Stimulated activated CD4-positive, alpha-beta T cell treated with anti-CD3 and anti-CD28 coated beads, Interleukin-2, amount 100 ng/mL, for 24 hours (primary cell): ENCODE measurements at places on chromosomes 2 and 18.

DNA sequence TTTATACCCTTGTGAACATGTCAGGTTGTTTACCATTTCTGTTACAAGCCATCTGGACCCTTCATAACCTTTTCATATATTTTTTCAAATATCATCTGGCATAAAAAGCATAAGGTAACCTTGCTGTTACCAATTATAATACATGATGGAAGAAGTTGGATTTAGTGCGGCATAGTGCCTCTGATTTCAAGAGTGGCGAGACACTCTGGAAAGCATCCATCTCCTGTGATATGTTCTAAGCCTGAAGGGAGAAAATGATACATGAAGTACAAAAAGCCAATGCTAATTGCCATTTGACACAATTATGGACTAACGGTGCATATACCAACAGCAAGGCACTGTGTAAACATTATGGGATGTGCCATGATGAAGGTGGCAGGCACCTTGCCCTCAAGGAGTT lies 75.1 kb downstream of the DCC start:
- no peak for DNase-seq

DNA sequence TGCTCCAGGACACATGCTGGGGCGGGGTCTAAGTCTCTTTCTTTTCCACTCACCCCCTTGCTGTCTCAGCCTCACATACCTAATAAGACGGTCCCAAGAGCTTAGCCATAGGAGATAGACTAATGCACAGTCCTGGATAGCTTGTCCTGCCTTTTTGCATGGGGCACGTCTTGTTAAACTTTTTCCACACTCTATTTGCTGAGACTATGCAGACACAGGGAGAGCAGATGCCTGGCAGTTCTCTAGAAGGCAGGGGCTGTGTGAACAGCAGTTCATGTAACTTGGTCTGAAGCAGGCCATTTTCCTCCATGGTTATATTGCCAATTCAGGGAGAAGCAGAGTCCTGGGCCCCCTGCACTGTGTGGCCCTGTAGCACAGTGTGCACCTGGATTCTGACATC lies 142.1 kb downstream of the SEPTIN10 start:
- DNase-seq: no peak

DNA sequence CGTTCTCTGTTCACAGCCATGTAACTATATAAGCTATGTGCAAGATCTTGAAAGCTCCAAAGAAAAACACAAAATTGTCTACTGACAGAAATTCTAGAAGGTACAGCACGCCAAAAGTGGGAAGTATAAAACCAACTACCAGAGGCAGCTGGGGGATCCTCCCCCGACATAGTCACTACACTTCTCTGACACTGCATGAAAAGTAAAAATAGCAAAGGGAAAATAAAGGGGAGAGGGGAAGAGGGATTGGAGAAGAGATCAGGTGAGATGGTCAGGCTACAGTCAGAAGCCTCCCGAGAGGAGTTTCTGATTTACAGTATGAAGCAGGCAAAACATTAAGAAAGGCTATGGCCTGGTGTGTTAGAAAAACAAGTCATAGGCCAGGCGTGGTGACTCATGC lies 39.8 kb upstream of the PCBP1 start:
- DNase-seq: no peak

GRCh38 chr2:199484927-199485326 lies 27.2 kb upstream of the SATB2 start:
- no peak for DNase-seq

DNA sequence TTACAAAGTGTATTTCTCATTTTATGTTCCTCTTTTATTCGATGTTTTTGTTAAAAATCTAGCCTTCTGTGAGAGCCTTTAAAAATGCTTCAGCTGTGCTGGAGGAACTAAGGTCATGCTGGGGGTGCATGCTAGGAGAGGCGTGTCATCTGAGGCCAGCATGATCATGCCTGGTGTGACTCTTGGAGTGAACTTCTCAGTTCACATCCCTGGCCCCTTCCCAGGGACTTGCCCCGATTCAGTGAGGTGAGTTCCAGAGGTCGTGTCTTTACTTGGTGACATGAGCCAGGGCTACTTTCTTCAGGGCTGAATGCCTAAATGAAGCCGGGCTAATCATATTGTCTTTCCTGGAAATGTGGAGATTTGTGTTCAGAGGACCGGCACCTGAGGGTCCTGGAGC lies 264.9 kb downstream of the MREG start:
- DNase-seq: no peak

GRCh38 chr2:186349508-186349907 lies 136.6 kb upstream of the ZC3H15 start:
- DNase-seq: no peak

GRCh38 chr2:9984217-9984739 lies 32.8 kb downstream of the GRHL1 start:
- no peak for DNase-seq

DNA sequence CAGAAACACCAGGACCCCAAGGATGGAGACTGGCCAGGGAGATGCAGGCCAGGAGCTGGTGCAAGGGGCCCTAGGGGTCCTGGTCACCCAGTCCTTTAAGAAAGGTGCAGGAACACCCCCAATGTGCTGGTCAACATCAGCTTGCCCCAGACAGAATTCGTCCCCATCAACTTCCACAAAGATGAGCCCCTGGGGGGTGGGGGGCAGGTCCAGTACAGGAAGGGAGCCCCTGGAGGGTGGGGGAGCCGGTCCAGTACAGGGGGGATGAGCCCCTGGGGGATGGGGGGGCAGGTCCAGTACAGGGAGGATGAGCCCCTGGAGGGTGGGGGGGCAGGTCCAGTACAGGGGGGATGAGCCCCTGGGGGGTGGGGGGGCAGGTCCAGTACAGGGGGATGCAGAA lies 160.7 kb upstream of the SALL3 start:
- DNase-seq: no peak

DNA sequence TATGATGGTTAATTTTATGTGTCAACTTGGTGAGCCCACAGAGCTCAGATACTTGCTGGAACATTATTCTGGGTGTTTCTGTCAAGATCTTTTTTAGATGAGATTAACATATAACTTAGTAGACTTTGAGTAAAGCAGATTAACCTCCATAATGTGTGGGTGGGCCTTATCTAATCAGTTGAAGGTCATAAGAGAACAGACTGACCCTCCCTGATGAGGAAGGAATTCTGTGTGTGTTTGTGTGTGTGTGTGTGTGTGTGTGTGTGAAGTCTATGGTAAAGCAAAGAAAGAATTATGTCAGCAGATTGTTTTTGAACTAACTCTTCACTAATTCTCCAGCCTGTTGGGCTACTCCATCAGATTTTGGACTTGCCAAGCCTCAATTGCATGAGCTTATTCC lies 232.2 kb upstream of the MEX3C start:
- no peak for DNase-seq

DNA sequence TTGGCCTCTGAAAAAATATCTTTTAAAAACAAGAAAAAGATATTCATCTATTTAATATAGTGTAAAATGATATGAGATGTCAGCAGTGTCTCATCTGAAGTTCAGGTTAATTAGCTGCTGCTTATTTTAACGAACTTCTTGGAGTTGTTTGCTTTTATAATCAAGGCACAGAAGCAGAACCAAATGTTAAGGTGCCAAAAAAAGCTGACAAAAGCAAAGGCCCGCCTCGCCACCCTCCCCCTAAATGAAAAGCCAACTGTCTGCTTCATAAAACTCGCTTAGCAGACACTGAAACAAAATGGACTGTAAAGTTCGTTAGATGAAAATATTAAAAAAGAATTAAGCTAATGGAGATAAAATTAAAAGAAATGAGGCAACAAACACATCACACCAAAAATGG lies 562.6 kb downstream of the ZEB2 start:
- no peak for DNase-seq

DNA sequence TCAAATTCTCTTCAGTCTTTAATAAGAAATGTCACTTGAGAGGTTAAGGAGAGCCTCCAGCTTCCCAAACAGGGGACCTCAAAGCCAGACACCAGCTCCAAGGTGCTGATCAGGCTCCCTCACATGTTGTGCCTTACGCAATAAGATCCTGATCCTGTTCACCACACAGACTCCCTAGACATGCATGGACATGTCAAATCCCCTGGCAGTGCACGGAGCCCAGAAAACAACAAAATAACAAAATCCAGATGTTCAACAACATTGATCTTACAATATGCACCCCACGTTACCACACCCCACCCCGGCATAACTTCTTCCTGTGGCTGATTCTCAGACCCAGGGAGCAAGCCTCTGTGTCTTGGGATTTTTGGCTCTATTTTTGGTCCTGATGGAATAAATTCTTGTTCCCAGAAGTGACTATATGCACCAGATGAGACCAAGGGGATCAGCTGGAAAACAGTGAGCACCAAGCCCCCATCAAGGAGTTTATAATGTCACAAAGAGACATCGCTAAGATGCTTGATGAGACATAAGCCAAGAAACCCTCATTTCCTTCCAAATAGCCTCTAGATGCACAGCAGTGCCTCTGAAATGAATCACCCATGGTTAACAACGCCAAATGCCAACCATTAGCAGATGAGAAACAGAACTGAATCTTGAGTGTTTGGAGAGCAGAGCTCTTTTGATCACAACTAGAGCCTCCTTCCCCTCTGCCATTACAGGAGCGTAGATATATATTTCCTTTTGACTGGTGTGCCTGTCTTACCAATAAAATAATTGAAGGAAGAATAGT lies 198.2 kb downstream of the PRKCE start:
- no peak for DNase-seq

DNA sequence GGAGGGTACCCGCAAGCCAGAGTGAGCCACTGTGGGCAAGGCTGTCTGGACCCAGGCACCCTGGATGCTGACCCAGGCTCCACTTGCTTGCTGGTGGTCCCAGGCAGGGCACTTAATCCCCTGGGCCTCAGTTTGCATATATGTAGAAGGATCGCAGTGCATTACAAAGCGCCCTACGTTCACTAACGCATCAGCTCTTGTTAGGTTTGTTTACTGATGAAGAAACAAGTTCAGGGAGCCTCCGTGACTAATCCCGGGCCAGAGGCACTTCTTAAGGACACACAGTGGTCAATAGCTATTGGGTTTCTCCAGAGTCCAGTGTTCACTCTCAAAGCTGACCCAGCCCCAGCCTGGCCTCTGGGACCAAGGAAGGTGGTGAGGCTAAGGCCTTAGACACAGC lies 70.2 kb downstream of the LBH start:
- DNase-seq: no peak

GRCh38 chr2:20469595-20469994 lies 22.7 kb downstream of the RHOB start:
- no peak for DNase-seq

GRCh38 chr18:4157352-4157751 lies 297.8 kb downstream of the DLGAP1 start:
- DNase-seq: no peak

DNA sequence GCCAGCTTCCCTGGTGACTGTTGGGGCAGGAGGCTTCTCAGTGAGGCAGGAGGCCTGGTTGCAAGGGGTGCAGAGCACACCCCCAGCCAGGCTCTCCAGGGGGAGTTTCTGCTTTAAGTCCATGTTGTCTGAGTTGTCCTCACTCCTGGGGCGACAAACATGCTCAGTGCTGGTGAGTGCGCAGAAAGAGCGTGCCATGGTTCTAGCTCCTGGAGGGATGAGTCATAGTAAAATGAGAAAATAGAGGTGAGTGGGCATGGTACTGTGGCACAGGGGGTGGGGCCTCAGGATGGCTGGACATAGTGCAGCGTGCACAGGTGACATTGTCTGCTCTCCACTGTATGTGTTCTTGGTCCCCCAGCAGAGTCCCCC lies 457.2 kb upstream of the HS6ST1 start:
- no peak for DNase-seq

GRCh38 chr2:117692001-117692763 lies 122.3 kb upstream of the DDX18 start:
- DNase-seq: no peak

- DNase-seq: peak; percentile 34
Observed at GRCh38 chr2:43605079-43605655, 9.3 kb upstream of the THADA start.

GRCh38 chr2:41890341-41890740 lies 157.5 kb upstream of the PKDCC start:
- no peak for DNase-seq

DNA sequence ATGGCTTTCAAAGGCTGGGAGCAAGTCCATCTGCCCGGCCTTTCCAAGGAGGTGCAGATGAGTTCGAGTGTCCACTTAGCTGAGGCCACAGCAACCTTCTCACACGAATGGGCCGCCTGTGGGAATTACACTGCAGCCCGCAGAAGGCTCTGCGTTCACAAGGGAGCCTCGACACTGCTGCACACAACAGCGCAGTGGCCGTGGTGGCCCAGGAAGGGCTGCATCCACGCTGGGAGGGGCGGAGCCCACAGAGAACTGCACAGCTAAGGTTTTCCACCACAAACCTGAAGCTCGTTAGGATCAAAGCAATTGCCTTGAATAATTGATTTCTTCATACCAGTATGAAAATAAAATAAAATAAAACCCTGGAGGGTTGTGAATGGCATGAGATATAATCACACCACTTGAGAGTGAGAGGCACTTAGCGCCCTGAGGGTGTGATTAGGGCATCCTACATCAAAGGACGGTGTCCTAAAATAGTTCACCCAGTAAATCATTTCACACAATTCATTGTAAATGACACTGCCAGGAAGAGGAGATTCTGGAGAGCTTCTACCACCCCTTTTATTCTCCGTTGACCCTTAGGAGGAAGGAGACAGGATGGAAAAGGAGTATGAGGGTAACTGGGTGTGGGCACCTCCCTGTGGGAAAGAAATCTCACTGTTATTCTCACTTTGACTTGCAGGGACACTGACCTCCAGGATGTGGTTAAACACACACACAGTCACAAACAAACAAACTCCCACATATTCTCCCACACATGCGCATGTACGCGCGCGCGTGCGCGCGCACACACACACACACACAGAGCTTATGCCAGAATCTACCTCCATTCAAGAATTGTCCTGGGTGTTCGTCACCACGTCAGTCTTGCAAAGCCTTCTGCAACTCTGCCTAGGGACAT lies 256.6 kb upstream of the ID2 start:
- DNase-seq: no peak

DNA sequence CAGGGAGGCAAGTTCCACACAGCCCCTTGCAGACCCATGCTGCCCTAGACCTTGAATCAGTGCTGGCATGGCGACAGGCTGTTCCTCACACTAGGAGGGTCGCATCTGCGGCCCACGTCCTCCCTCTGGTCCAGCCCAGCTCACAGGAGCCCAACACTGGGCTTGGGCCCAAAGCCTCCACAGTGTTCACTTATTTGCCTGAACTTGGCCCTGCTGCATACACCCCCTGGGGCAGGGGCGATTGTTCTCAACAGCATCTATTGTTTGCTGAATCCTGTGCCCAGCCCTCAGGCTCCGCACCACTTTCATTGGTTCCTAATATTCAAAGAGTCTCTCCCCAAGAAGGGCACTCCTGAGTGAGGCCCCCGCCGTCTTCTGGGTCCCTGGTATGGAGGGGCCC lies 90.7 kb downstream of the ZBTB7C start:
- no peak for DNase-seq
